Mammary microvascular endothelial cell (primary cell): ENCODE measurements at places on chromosomes 2 and 18. TPM values are rescaled to one million over a fixed set of nuclear protein-coding genes. Genes with fewer than 3 reads are reported as not detected.

CNGA3 gene
- 0.05 TPM in 1 of 2 replicates, not detected in the other for total RNA-seq

ZNF519 gene
- 0.64 and 2.2 TPM in 2 replicates for total RNA-seq

MOGAT1 gene
- total RNA-seq: not detected in 2 replicates

FECH gene
- total RNA-seq: 34.0 and 47.1 TPM in 2 replicates

SDC1 gene
- 1.4 and 1.9 TPM in 2 replicates for total RNA-seq

CRYBA2 gene
- not detected in 2 replicates for total RNA-seq

MAPK4 gene
- total RNA-seq: not detected in 2 replicates

METTL5 gene
- total RNA-seq: 45.0 and 95.3 TPM in 2 replicates

RNF125 gene
- 3.5 and 4.0 TPM in 2 replicates for total RNA-seq

NT5DC4 gene
- not detected in 2 replicates for total RNA-seq

FSIP2 gene
- 0.20 TPM in 1 of 2 replicates, not detected in the other for total RNA-seq

C2orf81 gene
- 0.59 and 0.67 TPM in 2 replicates for total RNA-seq

KCNS3 gene
- 1.1 and 4.8 TPM in 2 replicates for total RNA-seq

POU3F3 gene
- total RNA-seq: not detected in 2 replicates

CCDC138 gene
- 5.9 and 6.0 TPM in 2 replicates for total RNA-seq

CHAC2 gene
- total RNA-seq: 21.4 TPM in 2 replicates

LONRF2 gene
- 0.30 TPM in 1 of 2 replicates, not detected in the other for total RNA-seq

LHCGR gene
- total RNA-seq: not detected in 2 replicates

GAREM1 gene
- total RNA-seq: 0.39 and 0.53 TPM in 2 replicates

REG3A gene
- total RNA-seq: not detected in 2 replicates

ELOA2 gene
- not detected in 2 replicates for total RNA-seq

C2orf78 gene
- not detected in 2 replicates for total RNA-seq

IL36RN gene
- total RNA-seq: not detected in 2 replicates

RUFY4 gene
- total RNA-seq: not detected in 2 replicates

DNAJC5G gene
- not detected in 2 replicates for total RNA-seq

GAREM2 gene
- total RNA-seq: 0.20 and 0.25 TPM in 2 replicates
